A172 (cell line): ENCODE measurements at places on chromosomes 5 and 9.

- no peak for DNase-seq
Observed at GRCh38 chr5:122547219-122547618, 227.7 kb upstream of the SNX2 start.

- DNase-seq, result no peak
Observed at GRCh38 chr5:168932400-168933189, 353.4 kb upstream of the PANK3 start.

DNA sequence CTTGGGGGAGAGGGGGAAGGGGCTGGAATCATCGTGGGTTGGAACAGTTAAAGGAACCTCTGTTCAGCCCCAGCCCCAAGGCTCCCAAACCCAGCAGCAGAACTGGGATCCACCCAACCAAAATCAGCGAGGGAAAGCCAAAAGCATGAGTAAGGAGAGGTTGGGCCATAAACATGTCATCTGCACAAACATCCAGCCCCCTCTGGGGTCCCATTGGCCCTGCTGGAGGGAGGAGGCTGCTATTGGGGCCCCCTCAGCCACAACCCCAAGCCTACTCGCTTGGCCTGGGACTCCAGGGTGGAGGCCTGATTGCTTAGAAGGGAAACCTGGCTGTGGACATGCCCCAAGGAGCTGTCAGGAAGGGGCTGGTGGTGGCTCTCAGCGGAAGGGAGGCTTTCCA lies 154.9 kb downstream of the FGF18 start:
- no peak for DNase-seq

DNA sequence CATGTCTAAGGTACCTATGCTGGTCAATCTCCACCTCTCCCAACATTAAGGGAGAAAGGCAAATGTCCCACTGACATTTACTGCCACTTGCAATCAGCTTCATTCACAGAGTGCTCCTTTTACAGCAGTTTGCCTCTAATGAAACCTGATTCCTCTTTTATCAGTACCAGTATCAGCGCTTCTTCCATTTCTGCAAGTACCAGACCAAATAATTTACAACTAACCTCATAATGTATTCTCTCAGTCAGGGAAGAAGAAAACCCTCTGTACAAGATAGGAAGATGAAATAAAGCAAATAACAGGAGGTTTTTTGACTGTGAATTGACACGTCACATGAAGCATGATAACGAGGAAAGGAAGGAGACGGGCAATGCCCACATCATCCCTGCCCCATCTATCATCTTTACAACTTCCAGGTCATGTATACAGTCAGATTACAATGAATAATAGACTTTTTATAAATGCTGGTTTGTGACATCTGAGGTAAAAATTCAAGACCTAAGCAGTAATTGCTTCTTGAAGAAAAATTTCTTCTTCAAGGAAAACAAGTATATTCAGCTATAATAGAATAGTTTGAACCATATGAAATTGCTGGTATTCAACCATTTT lies 21.9 kb downstream of the ABITRAM start:
- no peak for DNase-seq

GRCh38 chr5:169242849-169243186 lies 58.1 kb downstream of the SLIT3 start:
- no peak for DNase-seq

GRCh38 chr9:120438836-120439546 lies 141.0 kb downstream of the CDK5RAP2 start:
- DNase-seq, result peak; percentile 35

- DNase-seq, result no peak
Observed at GRCh38 chr9:12748954-12749353, 25.9 kb upstream of the LURAP1L start.

DNA sequence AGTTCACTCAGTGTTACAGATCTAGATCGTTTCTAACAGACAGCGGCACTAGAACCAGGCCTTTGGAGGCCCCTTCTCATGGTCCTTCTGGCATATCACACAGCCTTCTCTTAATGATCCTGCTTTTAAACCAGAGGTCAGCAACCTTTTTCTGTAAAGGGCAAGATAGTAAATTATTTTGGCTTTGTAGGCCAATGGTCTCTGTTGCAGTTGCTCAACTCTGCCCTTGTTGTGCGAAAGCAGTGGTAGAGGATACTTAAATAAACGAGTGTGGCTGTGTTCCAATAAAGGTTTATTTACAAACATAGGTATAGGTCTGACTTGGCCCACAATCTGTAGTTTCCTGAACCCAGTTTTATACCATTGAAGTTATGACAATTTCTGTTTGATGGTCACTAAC lies 47.3 kb upstream of the CD180 start:
- no peak for DNase-seq

DNA sequence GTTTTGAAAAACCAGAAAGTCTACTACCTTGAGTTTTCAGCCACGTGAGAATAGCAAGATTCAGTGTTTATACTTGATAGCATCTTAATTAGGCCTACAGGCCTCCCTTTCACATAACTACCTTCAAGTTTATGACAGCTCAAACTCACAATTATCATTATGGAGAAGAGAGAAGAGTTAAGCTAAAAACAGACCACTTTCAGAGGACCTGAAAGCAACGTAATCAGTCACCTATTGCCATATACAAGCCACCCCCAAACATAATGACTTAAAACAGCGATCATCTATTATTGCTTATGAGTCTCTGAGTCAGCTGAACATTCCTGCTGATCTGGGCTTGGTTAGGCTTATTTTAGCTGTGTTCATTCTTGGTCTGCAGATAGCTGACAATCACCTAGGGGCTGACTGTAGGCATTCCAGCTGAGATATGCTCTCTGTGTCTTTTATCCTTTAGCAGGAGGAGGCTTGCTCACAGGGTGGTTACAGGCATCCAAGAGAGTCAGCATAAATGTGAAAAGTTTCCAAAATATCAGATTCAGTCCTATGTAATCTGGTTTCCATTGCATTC lies 130.9 kb downstream of the COX7C start:
- DNase-seq, result no peak
